Fibroblast of skin of left quadriceps (primary cell): ENCODE measurements at places on chromosomes 6 and 20.

DNA sequence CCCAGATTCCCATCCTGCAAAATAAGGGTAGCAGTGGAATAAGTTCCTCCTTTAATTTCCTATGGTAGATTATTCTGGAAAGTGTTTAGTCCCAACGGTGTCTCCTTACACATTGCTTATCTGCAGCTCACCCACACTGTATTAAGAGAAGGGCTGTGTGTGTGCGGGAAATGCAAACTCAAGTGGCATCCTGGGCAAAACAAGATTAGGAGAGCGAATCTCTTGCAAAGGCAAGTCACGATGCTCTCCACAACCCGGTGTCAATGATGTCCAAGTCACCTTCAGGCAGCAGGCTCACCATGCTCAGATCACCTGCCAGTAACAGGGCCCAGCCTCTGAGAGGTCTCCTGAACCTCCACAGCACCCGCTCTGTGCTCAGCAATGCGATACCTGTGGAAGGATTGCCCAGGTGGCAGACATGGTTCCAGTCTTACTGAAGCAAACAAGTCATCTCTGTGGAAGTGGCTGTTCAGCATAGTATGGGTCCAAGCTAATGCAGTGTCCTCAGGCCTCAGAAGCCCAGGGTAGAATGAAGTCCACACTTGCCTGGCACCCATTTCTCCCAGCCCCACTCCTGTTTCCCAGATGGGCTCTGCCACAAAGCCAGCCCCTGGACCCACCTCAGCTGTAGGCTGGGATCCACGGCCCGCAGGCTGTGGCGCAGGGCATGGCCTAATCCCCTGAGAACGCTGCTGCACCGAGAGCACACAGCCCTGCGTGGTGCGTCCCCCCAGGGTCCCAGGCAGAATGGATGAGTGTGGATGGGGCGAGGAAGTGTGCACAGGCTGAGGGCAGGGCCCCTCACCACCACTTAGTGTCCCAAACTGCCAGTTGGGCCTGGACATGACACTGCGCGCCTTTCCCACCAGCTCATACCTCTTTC is 101.2 kb downstream of the PXDC1 start:
- no peak for DNase-seq

DNA sequence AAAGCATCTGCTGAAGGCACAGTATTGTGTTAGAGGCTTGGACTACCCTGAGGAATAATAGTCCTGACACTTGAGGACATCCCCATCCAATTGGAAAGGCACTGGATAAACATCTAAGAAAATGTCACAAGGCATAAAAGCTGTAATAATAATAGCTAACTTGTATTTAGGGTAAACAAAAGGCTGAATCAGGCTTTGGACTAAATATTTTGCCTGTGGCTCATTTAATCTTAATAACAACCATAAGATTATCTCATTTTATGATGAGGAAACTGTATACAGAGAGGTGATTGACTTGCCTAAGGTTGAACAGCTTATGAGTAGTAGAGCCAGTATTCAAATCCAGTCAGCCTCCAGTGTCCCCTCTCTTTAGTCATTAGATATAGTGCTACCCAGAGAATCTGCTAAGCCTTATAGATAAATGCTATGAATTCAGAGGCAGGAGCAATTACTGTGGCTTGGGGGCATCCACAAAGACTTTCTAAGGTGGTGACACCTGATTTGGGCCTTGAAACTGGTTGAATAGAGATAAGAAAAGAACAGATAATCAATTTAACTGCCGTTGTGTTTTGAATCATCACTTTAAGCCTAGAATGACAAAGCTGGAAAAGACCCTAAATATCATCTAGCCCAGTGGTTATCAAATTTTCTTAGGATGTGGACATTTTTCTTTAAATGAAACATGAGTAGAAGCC is 7.5 kb upstream of the ZSWIM1 start:
- no peak for DNase-seq

DNA sequence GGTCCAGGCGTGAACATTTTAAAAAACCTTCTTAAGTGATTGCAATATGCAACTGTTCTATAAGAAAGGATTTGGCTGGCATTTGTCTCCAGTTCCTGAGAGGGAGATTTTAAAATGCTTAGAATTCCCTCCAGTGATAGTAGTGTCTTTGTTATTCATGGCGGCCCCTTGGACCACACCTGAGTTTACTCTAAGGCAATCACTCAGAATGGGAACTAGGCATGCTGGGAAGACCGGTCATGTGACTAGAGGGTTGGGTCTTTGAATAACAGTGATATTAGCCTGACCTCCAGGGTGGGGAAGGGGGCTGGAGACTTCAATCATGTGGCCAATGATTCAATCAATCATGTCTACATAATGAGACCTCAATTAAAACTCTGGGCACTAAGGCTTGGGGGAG is 50.7 kb upstream of the UTRN start:
- no peak for DNase-seq

GRCh38 chr20:9889270-9889981 is 50.5 kb upstream of the PAK5 start:
- no peak for DNase-seq

DNA sequence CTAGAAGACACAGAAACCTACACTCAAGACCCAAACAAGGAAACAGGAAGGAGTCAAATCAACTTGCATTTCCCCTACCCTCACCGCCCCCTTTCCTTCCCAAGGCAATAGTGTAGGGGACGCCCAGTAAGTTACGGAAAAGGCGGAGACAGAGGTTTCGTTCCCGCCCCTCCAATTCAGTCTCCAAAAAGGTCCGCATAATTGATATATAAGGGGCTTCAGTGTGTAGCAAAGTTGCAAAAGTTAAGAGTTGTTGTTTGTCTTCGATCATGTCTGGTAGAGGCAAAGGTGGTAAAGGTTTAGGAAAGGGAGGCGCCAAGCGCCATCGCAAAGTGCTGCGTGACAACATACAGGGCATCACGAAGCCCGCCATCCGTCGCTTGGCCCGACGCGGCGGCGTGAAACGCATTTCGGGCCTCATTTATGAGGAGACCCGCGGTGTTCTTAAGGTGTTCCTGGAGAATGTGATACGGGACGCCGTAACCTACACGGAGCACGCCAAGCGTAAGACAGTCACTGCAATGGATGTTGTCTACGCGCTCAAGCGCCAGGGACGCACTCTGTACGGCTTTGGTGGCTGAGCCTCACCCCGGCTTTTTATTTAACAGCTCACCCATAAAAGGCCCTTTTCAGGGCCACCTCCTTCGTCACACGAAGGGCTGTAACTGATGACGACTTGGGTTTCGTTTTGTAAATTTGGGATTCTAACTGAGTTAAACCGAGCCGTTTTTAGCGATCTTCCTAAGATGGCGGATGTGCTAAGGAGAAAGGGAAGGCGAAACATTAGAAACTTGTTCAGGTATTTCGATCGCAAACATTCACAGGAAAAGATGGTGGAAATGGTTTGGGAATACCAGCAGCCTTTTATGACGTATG is 124.6 kb upstream of the BTN3A2 start:
- DNase-seq: peak; percentile 91

DNA sequence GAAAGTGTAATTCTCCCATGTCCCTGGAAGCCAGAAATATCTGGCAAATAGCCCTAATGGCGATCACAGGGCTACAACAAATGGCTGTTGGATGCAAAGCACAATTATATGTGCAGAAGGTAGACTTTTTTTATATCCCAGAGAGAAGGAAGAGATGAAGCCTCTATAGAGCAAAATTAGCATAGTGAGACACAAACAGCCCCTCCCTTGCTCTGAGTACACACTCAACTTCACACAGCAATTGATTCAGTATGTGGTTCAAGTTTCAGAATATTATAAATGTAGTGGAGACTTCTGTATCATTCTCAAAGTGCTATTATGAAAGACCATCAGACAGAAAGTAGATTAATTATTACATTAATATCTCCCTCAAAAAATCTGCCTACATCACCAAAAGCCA is 246.5 kb upstream of the TBX18 start:
- no peak for DNase-seq

GRCh38 chr20:3804781-3805180 is 8.7 kb downstream of the CDC25B start:
- no peak for DNase-seq

DNA sequence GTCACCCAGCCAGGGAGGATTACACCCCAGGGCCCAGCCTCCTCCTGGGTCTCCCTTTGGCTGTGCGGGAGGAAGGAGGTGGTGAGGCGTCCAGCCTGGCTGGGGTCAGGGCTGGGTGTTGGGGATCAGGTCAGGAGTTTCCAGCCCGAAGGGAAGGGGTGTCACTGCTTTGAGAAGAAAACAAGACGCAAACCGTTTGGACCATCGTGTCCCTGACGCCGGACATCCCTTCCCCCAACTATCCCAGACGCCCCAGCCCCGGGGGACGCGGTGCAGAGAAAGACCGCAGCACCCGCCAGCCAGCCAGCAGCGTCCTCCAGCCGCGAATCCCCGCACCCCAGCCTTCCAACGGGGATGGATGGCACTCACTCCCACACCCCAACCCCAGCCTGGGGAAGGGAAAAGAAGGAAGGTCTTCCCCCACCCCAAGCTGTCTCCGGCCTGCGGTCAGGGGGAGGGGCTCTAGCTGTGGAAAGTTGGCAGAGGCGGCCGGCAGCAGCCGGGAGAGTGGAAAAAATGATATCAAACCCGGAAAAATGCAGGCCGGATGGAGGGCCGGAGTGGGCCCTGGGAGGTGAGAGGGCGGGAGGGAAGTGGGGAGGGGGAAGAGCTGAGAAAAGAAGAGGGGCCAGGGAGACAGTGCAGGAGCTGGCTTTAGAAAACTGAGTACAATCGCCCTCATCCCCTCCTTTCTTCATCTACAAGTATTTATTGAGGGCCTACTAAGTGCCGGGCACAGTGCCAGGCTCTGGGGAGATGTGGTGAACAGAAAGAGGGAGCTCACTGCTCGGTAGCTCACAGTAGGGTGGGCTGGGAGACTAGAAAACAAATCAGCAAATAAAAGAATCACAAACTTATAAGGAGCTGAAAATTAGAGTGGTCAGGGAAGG is 10.6 kb downstream of the REM1 start:
- DNase-seq: peak; percentile 28

DNA sequence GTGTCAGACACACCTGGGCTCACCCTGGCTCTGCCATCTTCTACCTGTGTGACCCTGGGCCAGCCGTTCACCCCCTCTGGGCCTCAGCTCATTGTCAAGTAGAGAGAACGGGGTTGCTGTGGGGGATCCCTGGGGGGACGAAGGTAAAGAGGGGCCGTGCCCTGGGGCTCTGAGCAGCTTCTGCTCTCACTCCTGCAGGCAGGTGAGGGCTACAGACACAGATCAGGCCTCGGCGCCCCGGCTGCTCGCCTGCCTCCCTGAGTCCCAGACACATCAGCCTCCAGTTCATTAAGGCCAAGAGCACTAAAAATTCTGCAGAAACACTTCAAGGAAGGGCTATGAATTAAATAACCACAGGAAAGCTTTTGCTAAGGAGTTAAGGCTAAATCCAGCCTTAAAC is 394.4 kb downstream of the CDH4 start:
- no peak for DNase-seq

DNA sequence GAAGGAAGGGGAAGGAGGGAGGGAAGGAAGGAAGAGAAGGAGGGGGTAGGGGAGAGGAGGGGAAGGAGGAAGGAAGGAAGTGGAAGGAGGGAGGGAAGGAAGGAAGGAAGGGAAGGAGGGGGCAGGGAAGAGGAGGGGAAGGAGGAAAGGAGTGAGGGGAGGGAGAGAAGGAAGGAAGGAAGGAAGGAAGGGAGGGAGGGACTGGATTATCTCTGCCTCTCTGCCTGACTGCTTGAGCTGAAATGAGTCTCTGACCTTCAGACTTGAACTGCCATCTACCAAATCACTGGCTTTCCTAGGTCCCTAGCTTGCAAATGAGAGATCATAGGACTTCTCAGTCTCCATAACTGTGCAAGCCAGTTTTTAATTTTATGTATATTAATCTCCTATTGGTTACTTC is 436.8 kb downstream of the PREX1 start:
- no peak for DNase-seq

DNA sequence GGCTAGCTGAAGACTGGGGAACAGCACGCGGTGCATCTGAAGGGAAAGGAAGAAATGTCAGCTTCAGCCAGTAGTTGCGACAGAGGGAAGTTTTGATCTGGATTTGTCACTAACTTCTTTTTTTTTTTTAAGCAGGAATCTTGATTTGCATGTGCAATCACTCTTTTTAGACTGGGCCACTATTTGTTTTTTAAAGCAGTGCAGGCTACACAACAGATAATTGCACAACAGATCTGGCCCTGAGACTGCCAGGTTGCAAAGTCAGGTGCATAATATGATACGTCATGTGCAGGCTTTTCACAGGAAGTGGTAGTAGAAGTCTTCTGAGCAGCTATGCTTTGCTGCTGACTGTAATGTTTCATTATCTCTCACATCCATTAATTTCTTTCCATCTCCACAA is 13.5 kb downstream of the PFDN4 start:
- DNase-seq: no peak

- no peak for DNase-seq
Measured at GRCh38 chr6:163775313-163775712, 360.8 kb downstream of the QKI start.

DNA sequence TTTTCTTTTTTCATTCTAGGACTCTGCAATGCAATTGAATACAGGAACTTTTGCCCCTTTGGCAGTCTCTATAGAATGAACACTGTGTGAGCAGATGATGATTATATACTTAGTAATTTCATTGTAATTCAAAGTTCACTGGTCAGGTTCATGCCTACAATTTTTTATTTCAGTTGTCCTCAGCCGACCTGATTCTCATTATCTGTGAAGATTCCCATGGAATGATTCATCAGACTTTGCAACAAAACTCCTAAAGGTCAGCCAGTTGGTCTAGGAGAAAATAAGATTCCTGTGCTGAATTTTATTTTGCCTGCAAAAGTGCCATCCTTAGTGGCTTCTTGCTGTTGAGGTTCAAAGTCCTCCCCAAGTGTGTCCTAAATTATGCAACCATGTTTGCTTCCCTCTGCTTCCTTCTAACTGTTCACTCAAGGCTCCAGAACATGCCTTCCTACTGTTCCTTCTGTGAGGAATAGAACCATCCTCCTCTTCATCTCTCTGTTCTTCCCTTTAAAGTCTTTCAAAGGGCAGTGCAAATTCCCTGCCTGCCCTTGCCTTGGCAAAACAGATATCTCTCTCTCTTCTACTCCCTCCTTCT is 194.2 kb upstream of the CNR1 start:
- peak; percentile 11 for DNase-seq

GRCh38 chr6:35736253-35736894 is 458 bp upstream of the ARMC12 start:
- DNase-seq: no peak

DNA sequence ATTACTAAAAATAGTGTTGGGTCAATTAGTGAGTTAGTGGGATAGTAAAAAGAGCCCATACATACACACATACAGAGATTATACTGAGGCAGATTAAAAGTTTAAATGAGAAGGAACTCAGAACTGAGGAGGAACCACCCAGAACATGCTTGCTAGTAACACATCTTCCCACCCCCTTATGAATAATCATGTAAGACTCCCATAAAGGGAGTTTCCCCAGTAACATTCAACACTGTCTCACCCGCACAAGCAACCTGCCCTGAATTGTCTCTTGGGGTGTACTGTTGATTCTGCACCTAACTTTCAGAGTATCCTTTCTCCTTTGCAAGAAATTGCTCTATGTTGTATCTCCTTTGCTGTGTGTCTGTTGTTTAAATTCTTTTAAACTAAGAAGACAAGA is 11.1 kb upstream of the HLA-DQB2 start:
- no peak for DNase-seq

DNA sequence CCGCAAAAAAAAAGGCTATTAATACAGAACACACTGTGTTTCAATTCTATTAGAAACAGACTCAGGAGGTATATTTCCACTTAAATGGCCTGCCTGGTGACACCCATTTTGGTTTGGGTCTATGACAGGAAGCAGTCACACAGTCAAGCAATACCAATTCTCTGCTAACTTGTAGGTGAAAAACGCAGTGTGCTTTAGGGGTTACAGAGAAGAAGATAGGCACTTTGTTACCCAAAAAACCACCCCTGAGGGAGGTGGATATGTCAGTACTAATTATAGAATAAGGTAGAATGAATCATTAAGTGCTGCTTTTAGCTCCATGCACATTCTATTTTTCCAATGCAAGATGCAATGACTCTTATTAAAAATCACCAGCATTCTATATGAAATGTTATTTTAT is 53.8 kb downstream of the DNAAF9 start:
- no peak for DNase-seq
